ENCODE measurements at places on chromosomes 4 and X.

DNA sequence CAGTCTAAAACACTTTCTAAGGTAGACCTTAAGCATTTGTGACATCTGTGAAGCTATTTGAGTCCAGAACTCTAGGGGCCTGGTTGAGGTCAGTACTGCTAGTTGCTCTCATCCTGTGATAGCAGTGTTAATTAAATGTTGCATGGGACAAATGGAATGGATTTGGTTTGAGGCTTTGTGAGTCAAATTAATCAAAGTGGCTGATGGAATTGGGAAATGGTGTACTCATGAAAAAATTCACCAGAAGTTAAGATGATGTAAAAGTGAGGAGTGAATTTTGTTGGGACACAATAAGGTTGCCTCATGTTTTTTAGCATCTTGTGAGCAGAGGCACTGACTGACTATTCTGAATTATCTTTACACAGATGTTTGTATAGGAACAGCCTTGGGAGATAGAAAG, 99.2 kb upstream of the ARSJ start:
- no peak for DNase-seq

GRCh38 chr4:153137677-153138630, 66.3 kb upstream of the TRIM2 start:
- DNase-seq = peak; percentile 90

DNA sequence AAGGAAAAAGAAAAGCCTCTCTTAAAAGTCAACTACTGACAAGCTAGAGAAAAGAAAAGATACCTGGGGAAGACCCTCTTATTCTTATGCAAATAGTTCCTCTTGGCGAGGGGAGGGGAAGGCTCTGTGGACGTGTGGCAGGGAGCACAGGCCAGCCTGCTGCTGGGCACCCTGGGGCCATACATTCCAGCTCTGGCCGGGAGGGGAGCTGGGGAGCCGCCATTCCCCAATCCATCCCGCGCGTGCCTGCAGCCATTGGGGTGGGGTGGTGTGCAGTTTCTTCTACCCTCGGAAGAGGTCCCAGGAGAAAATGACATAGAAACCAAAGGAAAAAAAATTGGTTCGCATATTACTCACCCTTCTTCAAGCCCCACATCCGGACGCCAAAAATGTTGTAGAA, 1496.4 kb downstream of the RPA4 start:
- DNase-seq = no peak

- DNase-seq = no peak
Observed at GRCh38 chr4:180380733-180381132, 1862.5 kb upstream of the TENM3 start.

DNA sequence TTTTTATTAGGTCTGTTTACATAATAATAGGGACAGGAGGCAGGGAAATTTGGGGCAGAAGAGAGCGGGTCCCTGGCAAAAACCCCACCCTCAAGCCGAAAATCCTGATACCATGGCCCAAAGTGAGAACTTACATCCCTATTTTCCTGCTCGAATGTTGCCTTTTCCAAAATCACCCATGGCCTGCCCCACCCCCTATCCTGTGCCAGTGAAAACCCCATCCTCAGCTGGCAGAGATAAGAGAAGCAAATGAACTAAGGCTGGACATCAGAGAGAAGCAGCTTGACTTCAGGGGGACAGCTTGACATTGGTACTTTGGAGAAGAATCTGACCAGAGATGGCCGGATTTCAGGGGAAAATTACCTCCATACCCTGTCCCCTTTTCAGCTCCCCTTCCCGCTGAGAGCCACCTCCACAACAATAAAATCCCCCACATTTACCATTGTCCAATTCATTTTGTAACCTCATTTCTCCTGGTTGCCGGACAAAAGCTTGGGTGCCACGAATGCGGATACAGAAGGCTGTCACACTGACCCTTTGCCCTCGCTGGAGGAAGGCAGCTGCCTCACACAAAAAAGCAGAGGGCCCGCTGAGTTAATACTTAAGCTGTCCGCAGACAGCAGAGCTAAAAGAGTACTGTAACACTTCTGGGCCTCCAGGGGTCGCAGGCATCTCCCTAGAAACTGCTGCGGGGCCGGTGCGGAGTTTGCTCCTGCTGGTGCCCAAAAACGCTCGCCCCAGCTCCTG, 196.2 kb downstream of the SNCA start:
- peak; percentile 54 for DNase-seq

- no peak for DNase-seq
Observed at GRCh38 chrX:63755892-63756291, 29.1 kb downstream of the ARHGEF9 start.

DNA sequence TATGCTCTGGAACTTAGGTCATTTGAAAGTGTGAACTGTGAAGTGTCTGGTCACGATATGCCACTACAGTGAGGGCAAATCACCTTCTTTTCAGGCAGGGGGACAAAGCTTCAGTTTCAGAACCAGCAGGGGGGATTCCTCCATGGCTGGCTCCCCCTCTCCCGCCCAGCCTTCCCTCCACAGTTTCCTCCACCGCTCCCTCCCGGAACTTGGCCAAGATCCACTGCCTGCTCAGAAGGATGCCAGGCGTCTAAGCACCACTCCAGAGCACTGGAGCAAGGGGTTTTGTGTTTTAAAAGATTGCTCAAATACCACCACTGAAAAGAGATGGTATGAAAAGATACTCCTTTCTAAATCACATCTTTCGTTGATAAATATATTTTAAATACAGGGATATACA, 126.9 kb downstream of the ELOVL6 start:
- no peak for DNase-seq
